H7 (cell line): ENCODE measurements at places on chromosomes 13 and 19. TPM values are rescaled to one million over a fixed set of nuclear protein-coding genes. Genes with fewer than 3 reads are reported as not detected.

- DNase-seq, result no peak
Observed at GRCh38 chr19:31432201-31432810, 83.1 kb upstream of the TSHZ3 start.

- no peak for DNase-seq
Observed at GRCh38 chr13:33274264-33274663, 11.3 kb downstream of the STARD13 start.

Gene PRDX2
- total RNA-seq, result 508 and 571 TPM in 2 replicates

Gene MISP3
- 0.52 and 0.92 TPM in 2 replicates for total RNA-seq

Gene DPF1
- total RNA-seq, result 3.0 and 5.5 TPM in 2 replicates

Gene SHANK1
- 0.35 and 0.67 TPM in 2 replicates for total RNA-seq
